NCI-H1417 (cell line): ENCODE measurements at places on chromosomes 13 and 19.

DNA sequence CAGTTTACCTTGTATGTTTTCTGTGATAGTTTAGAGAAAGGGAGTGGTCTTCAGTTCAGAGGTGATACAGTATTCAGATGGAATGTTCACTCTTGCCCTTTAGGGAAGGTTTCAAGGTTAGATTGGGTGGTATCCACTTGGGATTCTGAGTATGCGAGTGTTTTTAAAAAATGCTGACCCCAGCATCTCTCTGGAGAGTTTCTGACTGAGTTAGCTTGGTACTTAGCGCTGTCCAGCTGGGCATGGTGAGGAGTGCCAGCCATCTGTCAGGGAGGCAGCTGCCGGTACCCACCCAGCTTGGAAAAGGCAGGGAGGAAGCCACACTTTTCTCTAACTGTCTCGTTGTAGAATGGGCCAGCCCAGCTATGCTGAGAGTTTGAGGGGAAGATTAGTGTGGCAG lies 63.3 kb downstream of the ARHGEF7 start:
- no peak for DNase-seq

DNA sequence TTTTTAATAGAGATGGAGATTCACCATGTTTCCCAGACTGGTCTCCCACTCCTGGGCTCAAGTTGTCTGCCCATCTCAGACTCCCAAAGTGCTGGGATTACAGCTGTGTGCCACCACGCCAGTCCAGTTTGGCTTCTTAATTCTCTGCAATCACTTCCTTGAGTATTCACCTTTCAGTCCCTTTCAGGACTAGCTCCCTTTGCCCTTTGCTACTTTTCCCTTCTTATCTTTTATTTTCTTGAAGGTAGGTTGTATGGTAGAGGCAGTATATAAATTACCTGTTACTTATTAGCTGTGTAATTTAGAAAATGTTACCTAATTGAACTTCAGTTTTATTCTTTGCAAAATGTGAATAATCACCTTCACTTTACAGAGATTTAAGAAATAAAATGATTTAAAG lies 285.8 kb downstream of the FGF9 start:
- DNase-seq: no peak

DNA sequence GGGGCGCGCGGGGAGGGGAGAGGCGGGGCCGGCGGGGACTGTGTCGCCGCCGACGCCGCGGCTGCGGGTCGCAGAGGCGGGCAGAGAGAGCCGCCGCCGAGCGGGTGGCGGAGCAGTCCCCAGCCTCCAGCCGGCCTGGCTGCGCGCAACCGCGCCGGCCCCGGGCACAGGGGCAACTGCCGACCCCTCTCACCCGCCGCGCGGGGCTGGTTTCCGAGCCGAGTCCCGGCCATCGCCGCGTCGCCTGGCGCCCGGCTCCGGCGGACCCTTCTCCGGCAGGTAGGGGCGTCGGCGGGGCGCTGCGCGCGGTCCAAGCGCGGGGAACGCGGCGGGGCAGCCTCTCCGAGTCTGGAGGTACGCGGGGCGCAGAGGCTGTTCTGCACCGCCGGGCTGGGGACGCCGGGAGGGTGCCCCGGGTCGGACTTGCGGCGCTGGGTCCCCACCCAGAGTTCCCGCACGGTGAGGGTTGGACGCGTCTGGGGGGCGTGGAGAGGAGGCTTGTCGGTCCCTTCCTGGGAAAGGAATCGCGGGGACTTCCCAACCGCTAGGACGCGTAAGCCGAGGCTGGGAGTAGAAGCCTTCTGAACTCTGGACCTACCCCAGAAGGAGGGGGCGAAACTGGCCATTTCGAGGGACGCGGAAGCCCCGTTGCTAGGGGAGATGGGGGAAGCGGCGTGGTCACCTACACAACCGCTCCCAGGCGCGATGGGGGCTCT lies 133.6 kb upstream of the MYO16 start:
- peak; percentile 50 for DNase-seq

GRCh38 chr19:34734537-34735103 lies 577 bp downstream of the ZNF181 start:
- no peak for DNase-seq

- no peak for DNase-seq
Measured at GRCh38 chr13:66003558-66003957, 1226.6 kb downstream of the PCDH9 start.

DNA sequence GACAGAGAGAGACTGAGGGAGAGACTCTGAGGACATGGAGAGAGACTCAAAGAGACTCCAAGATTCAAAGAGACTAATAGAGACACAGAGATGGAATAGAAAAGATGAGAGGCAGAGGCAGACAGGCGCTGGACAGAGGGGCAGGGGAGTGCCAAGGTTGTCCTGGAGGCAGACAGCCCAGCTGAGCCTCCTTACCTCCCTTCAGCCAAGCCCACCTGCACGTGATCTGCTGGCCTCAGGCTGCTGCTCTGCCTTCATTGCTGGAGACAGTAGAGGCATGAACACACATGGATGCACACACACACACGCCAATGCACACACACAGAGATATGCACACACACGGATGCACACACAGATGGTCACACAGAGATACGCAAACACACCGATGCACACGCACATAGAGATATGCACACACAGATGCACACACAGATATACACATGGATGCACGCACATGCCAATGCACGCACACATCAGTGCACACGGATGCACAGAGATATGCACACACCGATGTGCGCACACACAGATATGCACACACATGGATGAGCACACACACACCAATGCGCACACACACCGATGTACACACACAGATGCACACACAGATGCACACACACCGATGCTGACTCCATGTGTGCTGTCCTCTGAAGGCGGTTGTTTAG lies 3.3 kb upstream of the F10 start:
- no peak for DNase-seq

GRCh38 chr19:49152119-49152550 lies 3.1 kb downstream of the HRC start:
- DNase-seq: no peak

- no peak for DNase-seq
Measured at GRCh38 chr19:30064771-30065494, 122.9 kb downstream of the URI1 start.

DNA sequence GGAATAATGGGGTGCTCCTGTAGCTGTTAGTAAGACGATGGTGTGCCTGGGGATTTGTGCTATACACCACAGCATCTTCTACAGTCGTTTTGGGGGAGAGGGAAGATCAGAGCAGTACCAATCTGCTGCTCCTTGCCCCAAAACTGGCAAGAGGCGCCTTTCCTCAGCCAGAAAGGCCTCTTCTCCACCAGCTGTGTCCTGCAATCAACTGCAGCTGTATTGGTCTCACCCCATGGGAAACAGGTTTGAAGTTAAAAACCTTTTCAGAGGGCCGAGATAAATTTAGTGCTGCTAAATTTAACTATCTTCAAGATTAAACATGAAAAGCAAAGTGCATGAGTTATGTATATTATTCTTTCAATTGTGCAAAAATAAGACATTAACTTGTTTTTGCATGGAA lies 1.2 kb upstream of the RNASEH2B start:
- DNase-seq: no peak

DNA sequence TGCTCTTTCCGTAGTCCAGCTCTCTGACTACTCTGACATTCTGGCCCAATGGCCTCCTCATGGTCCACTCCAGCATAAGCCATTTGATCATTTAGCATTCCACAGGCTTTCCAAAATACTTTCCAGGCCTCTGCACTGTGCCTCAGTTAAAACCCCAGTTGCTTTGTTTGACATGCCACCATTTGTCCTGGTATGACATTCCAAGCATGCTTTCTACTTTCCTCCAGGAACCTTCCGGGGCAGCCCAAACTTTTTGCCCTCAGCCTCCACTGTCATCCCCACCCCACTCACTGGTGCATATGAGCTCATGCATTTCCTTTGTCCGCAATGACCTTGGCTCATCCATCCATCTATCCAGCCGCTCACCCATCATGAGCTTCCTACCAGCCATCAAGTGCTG lies 41.8 kb upstream of the WASF3 start:
- no peak for DNase-seq

DNA sequence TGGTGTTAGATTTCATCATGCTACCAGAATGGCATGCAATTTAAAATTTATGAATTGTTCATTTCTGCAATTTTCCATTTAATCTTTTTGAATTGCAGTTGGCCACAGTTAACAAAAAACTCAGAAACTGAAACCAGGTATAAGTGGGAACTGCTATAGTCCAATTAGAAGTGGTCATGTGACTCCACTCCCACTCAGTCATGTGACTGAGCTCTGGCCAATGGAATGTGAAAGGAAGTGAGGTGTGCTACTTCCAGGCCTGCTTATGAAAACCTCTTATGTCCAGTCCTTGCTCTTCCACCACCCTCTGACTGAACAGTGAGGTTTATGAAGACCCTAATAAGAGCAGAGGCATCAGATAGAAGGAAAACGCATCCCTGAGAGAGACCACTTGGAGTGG lies 47.0 kb downstream of the DLEU7 start:
- no peak for DNase-seq

DNA sequence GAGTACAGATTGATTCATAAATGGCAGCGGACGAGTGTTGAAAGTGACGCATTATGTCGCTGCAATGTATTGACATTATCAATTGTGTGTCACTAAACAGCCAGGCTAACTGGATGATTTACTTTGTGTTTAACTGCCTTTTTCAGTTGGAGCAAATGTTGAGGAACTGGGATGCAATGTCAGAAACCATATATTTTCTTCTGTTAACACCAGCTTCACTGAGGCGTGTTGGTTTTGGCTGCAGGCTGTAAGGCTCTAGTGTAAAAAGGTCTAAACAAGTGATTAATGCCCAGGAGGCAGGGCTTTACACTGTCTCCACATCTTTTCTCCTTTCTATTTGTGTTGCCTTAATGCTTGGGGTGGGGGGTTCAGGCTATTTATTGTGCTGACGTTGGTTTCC lies 80.1 kb downstream of the GGACT start:
- peak; percentile 95 for DNase-seq

DNA sequence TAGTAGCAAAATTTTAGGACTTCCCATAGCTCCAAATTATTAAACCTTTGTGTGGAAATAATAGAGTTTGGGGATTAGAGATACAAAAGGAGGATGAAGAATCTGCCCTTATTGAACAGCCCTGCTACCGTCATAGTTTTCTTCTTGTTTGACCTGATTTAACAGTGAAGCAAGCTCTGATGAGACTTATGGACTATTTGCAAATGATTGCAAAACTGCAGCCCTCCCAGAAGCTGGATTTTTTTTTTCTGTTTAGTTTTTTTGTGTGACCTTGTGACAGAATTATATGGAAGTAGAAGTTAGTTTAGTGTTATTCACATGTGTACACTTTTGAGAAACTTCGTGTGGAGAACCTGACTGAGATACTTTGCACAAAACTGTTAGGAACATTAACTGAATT lies 267.8 kb downstream of the KCNRG start:
- no peak for DNase-seq

GRCh38 chr13:41694545-41695301 lies 237.4 kb downstream of the RGCC start:
- peak; percentile 19 for DNase-seq

- DNase-seq: no peak
Measured at GRCh38 chr19:43372462-43372861, 19.0 kb downstream of the CD177 start.

- DNase-seq: no peak
Measured at GRCh38 chr19:17888260-17888659, 16.5 kb downstream of the SLC5A5 start.

- no peak for DNase-seq
Measured at GRCh38 chr13:76481738-76482137, 404.5 kb downstream of the KCTD12 start.

- no peak for DNase-seq
Measured at GRCh38 chr13:112831801-112832200, 137.2 kb upstream of the MCF2L start.

GRCh38 chr13:55887561-55887960 lies 1253.2 kb upstream of the PRR20A start:
- no peak for DNase-seq

DNA sequence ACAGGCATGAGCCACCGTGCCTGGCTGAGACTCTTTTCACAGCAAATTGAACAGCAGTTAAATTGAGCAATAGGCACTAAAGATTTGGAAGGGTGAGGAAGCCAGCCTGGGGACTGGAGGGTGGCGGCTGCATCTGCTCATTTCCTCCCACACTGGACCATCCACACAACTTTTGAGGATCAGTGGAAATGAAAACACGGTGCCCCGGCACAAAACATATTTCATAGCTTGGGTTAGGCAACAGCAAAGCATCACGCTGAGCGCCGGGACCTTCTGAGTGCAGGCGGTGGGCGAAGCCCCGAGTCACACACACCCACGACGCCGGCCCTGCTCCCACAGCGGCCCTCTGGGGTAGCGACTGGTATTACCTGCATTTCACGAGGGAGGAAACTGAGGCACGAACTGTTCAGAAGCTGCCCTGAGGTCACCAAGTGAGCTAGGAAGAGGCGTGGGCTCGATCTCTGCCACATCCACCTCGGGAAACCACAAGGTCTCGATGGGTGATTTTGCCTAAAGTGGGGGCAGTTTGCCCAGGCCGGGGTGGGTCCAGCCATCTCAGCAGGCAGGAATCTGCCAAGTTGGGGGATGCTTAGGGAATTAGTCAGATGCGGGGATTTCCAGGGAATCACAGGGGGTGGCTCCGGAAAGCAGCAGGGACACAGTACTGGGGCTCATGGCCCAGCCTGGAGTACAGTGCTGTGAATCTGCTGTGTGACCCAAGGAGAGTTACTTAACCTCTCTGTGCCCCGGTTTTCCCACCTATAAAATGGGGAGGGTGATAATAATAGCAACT lies 3.5 kb upstream of the SBNO2 start:
- DNase-seq: no peak

DNA sequence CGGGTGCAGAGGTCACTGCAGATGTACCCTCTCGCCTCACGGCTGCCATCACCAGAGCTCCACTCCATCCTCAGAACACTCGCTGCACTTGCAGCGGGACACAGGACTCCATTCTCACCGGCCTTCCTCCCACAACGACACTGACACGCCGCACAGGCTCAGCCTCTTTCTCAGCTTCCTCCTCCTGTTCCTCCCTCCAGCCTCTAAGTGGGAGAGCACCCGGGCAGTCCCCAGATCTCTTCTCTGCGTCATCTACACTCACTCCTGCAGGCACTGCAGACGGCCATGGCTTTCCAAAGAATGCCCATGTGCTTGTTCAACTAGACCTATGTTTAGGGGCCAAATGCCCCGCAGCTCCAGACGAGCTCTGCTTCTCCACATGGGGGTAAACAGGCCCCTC lies 14.3 kb upstream of the FKRP start:
- no peak for DNase-seq

DNA sequence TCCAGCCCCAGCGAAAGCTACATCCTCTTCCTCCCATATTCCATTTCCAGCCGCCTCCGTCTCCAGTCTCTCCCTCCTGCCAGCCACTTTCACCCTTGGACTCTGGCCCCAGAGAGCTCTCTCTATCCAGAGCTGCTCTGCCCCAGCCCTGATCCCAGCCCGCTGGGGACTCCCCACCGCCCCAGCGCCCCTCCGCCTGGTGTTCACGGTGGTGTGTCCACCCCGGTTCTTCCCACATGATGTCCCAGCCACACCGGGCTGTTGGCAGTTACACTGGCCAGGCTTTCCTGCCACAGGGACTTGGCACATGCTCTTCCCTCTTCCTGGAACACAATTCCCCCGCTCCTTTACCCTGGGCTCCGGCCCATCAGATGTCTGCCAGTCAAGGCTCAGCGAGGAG lies 11.3 kb upstream of the EMC10 start:
- DNase-seq: no peak
